Activated B cell treated with CpG ODN at 0.5 μM for 24 hours (primary cell): ENCODE measurements at places on chromosomes 12 and 14. TPM values are rescaled to one million over a fixed set of nuclear protein-coding genes. Genes with fewer than 3 reads are reported as not detected.

DNA sequence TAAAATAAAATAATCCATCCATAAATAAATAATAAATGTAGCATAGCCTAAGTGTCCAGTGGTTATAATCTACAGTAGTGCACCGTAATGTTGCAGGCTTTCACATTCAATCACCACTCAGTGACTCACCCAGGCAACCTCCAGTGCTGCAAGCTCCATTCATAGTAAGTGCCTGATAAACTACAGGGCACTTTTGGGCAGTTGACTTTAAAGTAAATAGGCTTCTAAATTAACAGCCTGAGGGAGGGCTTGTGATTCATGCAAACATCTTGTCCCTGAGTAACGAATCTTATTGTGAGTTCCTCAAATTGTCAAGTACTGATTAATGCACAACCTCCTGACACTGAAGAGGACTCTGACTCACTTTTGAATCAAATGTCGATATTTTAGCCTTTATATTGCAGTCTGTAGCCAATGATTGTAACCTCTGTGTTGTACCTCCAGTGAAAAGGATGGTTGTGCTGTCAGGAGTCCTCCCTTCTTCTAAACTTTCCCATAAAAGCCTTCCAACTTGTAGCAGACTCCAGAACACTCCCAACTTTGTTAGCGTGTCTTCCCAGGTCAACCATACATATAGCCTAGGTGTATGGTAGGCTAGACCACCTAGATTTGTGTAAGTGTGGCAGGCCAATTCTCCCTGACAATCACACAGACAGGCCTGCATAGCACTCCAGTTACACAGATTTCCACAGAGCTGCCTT is 55.0 kb upstream of the BICD1 start:
- no peak for DNase-seq

DNA sequence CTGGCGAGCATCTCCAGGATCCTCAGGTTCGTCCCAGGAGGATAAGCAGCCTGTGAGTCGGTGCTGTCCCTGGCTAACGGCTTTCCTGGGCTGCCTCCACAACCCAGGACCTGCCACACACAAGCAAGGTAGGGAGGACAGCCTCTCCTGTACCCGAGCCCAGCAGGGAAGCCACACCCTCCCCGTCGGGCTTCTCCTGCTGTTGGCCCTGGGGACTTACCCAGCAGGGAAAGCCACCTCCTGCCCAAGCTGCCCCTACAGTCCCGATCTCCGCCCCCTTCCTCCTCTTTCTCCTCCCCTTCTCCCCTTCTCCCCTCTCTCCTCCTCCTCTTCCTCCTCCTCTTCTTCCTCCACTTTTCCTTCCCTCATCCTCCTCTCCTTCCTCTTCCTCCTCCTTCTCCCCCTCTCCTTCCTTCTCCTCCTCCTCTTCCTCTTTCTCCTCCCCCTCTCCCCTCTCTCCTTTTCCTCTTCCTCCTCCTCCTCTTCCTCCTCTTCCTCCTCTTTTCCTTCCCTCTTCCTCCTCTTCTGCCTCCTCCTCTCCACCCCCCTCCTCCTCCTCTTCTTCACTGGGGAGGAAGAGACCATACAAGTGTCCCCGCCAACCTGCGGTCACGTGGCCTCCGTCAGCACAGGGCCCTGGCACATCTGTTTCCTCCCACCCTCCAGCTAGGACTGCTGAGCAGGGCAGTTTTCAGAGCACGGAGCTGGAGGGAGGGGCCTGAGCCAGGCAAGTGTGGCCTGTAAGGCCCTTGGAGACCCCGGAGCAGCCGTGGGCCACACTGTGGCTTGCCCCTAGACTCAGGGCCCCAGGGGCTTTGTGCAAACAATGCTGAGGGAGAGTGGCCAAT is 17.3 kb upstream of the RFLNA start:
- DNase-seq = no peak

DNA sequence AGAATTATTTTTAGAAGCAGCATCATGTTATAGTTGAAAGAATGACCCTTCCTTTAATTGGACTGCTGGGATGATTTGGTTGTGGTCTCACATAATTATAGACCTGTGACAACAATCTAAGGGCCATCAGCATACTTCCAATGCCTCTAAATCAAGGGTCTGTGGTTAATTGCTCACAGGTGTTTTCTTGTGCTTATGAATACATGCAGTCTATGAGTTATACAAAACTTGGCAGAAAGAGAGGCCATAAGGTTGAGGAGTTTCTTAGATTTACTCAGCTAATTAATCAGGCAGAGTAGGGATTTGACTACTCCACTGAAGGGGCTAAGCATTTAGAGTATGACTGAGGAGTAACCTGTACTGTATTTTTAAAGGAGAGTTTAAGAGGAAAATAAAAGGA is 37.0 kb upstream of the FRMD6 start:
- no peak for DNase-seq

The MYH6 gene
- not detected in 2 replicates for total RNA-seq
